ENCODE measurements at places on chromosomes 6 and 20.
A peak's percentile ranks its signal among the peaks of the same experiment; 100 is the strongest.

DNA sequence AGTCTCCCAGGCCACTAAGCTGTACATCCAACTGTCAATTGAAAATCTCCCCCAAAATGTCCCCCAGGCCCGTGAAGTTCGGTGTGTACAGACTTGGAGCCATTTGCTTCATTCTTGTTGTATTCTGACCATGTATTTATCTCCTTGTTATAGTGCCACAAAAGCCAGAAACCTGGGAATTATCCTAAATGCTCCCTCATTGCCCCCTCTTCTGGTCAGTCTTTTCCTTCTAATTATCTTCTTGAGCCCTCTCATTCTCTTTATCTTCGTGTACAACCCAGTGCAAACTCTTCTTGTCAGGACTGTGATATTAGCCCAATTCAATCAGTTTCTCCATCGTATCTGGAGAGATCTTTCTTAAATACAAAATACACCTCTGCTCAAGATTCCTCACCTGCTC lies 64.7 kb downstream of the RFX6 start:
- no peak for DNase-seq

GRCh38 chr20:51275181-51275580 lies 252.3 kb upstream of the KCNG1 start:
- no peak for DNase-seq

DNA sequence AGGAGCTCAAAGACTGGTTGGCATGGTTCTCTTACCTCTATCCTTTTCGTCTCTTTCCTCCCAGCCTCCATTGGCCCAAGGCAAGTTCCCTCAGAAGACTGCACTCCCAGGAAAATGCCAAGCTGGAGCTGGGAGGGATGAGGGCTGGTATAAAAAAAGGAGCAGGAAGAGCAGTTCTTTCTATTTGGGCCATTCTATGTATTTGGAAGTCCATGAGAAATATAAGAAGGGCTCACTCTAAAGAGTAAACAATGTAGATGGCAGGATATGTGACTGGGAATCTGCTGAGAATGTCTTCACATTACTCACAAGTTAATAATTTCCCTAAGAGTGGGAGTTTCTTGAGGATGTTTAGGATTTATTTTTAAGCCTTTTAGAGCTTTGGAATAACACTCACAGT lies 36.6 kb upstream of the ADTRP start:
- DNase-seq = no peak

GRCh38 chr20:2984956-2985661 lies 58.3 kb upstream of the GNRH2 start:
- DNase-seq = no peak

GRCh38 chr6:151096691-151097606 lies 142.8 kb upstream of the AKAP12 start:
- no peak for DNase-seq

- DNase-seq = peak; percentile 13
These were observed 119.4 kb downstream of the NCOA3 start for GRCh38 chr20:47620808-47621805.

GRCh38 chr6:25088513-25088912 lies 152.8 kb upstream of the RIPOR2 start:
- no peak for DNase-seq

GRCh38 chr6:84416043-84416657 lies 188.7 kb upstream of the CEP162 start:
- no peak for DNase-seq

- DNase-seq = no peak
These were observed 2.7 kb upstream of the CD24 start for GRCh38 chr6:106977246-106977645.

GRCh38 chr6:100691972-100692371 lies 189.2 kb downstream of the ASCC3 start:
- DNase-seq = no peak

DNA sequence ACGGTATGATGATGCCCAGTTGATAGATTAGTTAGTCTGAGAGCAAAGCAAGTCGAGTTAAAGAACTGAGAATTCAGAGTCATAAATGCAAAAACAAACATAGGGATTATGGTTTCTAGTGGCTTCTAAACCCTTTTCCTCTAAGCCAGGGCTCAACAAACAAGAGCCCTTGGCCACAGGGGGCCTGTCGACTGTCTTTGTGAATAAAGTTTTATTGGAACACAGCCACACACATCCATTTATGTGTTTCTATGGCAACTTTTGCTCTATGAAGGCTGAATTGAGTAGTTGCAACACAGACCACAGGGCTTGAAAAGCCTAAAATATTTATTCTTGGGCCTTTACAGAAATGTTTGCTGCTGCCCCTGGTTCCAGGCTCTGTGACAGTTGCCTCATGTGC lies 76.2 kb downstream of the SLC24A3 start:
- no peak for DNase-seq

- DNase-seq = no peak
These were observed 15.4 kb downstream of the UNC93A start for GRCh38 chr6:167306401-167306998.

GRCh38 chr6:137423451-137424168 lies 70.6 kb downstream of the OLIG3 start:
- no peak for DNase-seq

- no peak for DNase-seq
These were observed 195.7 kb downstream of the TASP1 start for GRCh38 chr20:13442986-13443385.

DNA sequence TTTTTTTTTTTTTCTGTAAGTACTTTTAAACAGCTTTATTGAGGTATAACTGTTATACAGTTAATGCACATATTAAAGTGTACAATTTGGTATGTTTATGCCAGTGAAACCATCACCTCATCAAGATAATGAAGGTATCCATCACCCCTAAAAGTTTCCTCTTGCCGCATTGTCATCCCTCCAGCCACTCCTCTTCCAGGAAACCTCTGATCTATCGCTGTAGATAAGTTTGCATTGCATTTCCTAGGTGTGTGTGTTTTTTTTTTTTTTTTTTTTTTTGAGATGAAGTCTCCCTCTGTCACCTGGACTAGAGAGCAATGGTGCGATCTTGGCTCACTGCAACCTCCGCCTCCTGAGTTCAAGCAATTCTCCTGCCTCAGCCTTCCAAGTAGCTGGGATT lies 3.1 kb downstream of the SLX4IP start:
- DNase-seq = no peak

- DNase-seq = no peak
These were observed 591.1 kb downstream of the PTPRT start for GRCh38 chr20:42598581-42598980.

DNA sequence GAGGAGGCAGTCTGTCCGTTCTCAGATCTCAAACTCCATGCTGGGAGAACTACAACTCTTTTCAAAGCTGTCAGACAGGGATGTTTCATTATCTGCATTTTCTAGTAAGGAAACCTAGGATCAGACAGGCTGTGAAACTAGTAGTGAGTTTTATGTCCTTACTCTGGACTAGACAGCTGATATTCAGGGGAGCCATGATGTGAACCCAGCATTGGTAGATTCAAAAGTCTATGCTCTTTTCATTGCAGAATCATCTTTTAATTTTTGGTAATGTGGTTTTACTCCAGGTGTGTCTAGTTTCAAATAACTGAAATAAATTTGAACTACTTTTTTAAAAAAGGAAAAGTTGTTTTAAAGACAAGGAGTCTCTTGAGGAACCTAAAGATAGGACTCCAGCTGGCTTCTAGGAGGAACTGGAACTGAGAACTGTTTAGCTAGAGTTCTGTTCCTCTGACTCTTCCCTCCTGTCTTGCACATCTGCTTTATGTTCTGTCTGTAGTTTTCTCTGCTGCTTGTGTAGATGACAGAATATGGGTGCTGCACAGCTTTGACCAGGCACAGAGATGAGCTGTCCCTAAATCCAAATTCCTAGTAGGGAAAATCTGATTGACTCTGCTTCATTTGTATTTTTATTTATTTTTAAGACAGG lies 27.8 kb upstream of the RNF144B start:
- no peak for DNase-seq

DNA sequence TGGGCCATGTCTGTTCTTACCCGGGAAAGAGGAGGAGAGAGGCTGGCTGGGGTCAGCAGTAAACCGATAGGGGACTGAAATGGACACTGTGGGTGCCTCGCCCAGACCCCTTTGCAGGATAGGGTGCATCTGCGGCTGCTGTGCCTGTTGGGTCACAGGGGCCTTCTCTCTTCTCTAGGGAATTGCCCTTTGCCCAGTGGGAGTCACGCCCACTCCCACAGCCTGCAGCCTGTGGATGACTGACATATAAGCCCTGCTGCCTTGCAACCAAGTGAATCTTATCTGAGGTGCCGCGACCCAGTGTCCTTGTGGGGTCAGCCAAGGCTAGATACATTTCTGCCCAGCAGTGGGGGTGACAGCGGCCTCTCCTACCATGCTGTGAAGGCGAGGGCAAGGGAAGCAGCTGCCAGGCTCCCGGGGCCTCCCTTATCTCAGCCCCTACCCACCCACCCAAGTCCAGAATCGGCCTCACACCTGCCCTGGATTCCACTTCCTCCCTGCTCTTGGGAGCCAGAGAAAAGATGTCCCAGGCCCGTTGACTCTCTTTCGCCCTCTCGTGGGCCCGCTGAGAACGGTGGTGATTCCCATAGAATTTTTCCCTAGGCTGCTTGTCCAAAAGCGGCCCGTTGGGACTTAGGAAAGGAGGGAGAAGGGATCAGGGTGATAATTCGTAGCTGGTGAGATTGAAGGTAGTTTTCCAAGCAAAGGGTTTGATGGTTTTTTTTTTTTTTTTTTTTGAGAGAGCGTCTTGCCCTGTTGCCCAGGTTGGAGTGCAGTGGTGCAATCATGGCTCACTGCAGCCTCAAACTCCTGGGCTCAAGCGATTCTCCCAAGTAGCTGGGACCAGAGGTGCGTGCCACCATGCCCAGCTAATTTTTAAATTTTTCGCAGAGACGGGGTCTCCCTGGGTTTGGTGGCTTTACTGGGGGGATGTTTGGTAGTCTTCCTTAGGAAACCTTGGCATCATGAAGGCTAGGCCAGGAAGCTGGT lies 76.4 kb upstream of the RNF24 start:
- DNase-seq = peak; percentile 14

GRCh38 chr20:50311308-50312001 lies 120.8 kb downstream of the CEBPB start:
- no peak for DNase-seq
